ENCODE measurements at places on chromosomes 6 and 20. TPM values are rescaled to one million over a fixed set of nuclear protein-coding genes. Genes with fewer than 3 reads are reported as not detected.

- no peak for DNase-seq
Measured at GRCh38 chr6:41836022-41836659, 48.6 kb downstream of the TOMM6 start.

DNA sequence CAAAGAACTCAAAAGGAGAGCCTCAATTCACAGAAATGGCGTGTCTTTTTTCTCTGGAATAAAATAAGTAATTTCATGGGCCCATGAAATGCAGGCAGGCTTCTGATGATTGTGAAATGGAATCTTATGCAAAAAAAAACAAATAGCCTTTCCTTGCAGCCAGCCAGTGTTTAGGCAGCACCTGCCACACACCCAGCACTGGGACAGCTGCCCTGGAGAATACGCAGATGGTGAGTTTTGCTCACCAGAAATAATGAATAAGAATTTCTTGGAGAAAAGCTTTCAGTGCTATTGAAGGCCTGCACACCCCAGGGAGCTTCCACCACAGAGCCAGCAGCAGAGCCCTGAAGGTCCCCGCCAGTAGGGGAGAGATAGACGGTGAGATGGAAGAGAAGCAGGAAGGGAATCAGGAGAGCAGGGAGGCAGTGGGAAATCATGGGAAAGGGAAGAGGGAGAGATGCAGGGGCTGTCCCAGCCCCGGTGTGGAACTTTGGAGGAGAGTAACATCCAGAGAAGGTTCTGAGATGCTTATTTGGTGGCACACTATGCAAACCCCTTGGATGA lies 54.9 kb downstream of the PXDC1 start:
- DNase-seq, result no peak

- peak; percentile 66 for DNase-seq
Measured at GRCh38 chr6:84052204-84052882, 18.8 kb downstream of the MRAP2 start.

GRCh38 chr6:144413418-144413817 lies 128.3 kb downstream of the UTRN start:
- no peak for DNase-seq

GRCh38 chr20:44609006-44609515 lies 26.7 kb downstream of the PKIG start:
- DNase-seq, result no peak

GRCh38 chr6:168888786-168889345 lies 364.8 kb downstream of the THBS2 start:
- DNase-seq, result no peak

- DNase-seq, result no peak
Measured at GRCh38 chr6:125285936-125286335, 15.8 kb downstream of the HDDC2 start.

DNA sequence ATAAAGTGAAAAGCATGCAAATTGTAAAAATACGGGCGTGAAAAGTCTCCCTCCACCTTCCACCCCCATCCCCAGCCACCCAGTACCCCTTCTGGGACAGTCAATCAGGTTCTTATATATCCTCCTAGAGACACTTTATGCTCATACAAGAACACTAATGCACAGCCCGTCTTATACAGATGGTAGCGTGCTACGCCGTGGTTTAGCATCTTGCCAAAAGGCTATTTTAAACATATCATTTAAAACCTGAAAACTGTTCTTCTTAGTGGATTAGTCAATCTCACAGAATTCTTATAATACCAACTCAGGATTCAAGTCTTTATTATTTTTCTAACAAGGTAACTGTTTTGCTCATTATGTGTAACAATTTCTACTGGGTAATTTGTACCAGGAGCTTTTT lies 57.2 kb upstream of the MRPS10 start:
- no peak for DNase-seq

GRCh38 chr20:41499961-41500725 lies 118.0 kb downstream of the CHD6 start:
- DNase-seq, result no peak

NMBR gene
- not detected for total RNA-seq

TNFRSF6B gene
- 0.47 TPM for total RNA-seq

All from heart right ventricle (tissue), 16 donors.